ENCODE measurements at places on chromosomes 12 and 14. TPM values are rescaled to one million over a fixed set of nuclear protein-coding genes. Genes with fewer than 3 reads are reported as not detected.

Gene LRTM2
- total RNA-seq: not detected

Gene PROX2
- not detected for total RNA-seq

Gene AMHR2
- not detected for total RNA-seq

Gene GNPTAB
- 63.1 TPM for total RNA-seq

Gene BATF
- 149 TPM for total RNA-seq

Gene GPR65
- 13.8 TPM for total RNA-seq

Gene AICDA
- 0.17 TPM for total RNA-seq

Gene TTC6
- total RNA-seq: not detected

Gene SLC6A12
- total RNA-seq: not detected

Gene KRT3
- total RNA-seq: not detected

Gene MLH3
- total RNA-seq: 20.2 TPM

Gene IL22
- total RNA-seq: 4.1 TPM

Gene GLS2
- 0.63 TPM for total RNA-seq

Gene CCDC198
- not detected for total RNA-seq

Gene OR6C74
- total RNA-seq: not detected

Gene DPPA3
- not detected for total RNA-seq

Data from T-helper 1 cell treated with Interleukin-12 subunit alpha and Interleukin-12 subunit beta and Interleukin-4 antibody, amounts not matched to agents 30 ng/mL and 1 ng/mL, for 36 hours (primary cell).